H1 (cell line): ENCODE measurements at places on chromosomes 4 and X. TPM values are rescaled to one million over a fixed set of nuclear protein-coding genes. Genes with fewer than 3 reads are reported as not detected.

GRCh38 chr4:85720735-85721134, 245.8 kb downstream of the ARHGAP24 start:
- no peak for DNase-seq

GRCh38 chr4:8570201-8570600, 10.0 kb upstream of the GPR78 start:
- no peak for DNase-seq

Gene SH3TC1
- 0.29 TPM in 1 of 2 replicates, not detected in the other for total RNA-seq

- DNase-seq, result peak; percentile 54
Measured at GRCh38 chr4:175109933-175110332, 191.8 kb downstream of the ADAM29 start.

DNA sequence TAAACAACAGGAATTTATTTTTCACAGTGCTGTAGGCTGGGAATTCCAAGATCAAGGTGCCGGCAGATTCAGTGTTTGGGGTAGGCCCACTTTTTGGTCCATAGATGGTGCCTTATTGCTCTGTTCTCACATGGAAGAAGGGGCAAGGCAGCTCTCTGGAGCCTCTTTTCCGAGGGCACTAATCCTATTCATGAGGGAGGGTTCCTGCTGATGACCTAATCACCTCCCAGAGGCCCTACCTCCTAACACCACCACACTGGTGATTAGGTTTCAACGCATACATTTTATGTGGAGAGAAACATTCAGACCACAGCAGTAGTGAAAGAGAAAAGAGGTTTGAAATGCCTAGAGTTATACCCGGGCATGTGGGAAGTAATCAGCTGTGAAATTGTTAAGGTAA, 1.4 kb upstream of the POLA1 start:
- no peak for DNase-seq

DNA sequence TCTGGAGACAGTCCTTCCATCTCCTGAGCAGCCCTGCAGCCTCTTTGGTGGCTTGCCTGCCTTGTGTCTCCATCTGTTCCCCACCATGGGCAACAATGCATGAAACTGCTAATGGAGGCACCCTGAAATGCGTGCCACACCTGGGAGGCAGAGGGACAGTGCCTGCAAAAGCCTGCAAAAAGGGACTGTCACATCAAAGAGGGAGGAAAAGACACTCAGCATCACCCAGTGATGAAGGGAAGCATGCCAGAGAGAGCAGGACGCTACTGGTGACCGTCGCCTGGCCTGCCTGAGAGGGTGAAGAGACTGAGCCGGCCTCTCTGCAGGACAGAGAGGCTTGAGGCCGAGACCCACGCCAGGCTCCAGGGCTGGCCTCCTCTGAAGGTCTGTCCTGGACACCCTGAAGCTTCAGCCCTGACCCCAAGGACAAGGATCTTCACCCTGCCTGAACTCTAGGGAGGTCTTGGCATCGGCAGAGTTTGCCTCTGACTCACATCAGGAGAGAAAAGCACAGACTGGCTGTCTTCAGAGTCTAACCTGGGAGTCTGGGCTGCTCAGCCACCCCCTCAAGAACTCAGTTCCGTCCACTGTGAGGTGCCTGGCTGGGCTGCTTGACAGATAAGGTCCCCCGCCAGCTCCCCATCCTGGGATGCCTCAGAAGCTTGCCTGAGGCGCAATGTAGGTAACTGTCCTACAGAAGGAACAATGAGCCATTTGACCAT, 8.1 kb downstream of the ACSL1 start:
- no peak for DNase-seq

DNA sequence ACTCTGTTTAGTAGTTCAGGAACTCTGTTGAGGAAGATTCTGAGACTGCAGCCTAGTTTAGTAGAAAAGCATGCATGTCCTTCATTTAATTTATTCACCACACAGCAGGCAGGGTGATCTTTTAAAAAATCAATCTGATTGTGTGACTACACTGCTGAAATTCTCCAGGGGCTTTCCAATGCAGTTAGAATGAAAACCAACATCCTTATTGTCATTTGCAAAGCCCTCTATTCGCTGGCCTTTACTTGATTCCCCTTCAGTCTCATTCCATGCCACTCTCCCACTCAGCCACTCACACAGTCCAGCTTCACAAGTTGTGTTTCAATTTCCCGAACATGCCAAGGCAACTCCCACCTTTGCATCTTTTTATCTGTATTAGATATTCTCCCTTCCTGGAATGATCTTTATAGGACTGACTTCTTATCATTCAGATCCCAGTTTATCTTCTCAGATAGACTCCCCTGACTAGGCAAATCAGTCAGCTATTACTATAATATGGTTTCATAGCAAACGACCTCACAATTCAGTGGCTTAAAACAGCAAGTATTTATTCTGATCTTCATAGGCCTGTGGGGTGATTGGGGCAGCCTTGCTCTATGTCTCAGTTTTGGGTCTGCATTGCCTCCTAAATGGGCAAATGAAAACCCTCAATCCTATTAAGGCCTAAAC, 21.3 kb upstream of the FTHL17 start:
- no peak for DNase-seq

- DNase-seq, result no peak
Measured at GRCh38 chr4:121720109-121720508, 23.3 kb upstream of the ANXA5 start.

- no peak for DNase-seq
Measured at GRCh38 chr4:86443495-86443894, 83.6 kb upstream of the MAPK10 start.

- no peak for DNase-seq
Measured at GRCh38 chrX:110181459-110182137, 136.3 kb downstream of the AMMECR1 start.

DNA sequence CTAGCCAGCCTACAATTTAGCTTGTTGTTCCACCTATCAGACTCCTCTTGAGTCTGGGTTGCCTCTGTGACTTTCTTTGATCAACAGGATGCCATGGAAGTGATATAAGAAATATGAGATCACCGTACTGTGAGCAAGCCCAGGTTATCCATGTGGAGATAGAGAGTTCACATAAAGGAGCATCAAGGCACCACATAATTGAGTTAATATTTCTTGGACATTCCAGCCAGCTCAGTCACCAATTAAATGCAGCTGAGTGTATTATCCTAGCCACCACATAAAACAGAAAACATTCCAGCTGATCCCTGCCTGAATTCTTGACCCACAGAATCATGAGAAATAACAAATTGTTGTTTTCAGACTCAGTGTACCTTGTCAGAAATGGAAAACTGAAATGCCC, 253.6 kb downstream of the PPP1R2C start:
- no peak for DNase-seq

DNA sequence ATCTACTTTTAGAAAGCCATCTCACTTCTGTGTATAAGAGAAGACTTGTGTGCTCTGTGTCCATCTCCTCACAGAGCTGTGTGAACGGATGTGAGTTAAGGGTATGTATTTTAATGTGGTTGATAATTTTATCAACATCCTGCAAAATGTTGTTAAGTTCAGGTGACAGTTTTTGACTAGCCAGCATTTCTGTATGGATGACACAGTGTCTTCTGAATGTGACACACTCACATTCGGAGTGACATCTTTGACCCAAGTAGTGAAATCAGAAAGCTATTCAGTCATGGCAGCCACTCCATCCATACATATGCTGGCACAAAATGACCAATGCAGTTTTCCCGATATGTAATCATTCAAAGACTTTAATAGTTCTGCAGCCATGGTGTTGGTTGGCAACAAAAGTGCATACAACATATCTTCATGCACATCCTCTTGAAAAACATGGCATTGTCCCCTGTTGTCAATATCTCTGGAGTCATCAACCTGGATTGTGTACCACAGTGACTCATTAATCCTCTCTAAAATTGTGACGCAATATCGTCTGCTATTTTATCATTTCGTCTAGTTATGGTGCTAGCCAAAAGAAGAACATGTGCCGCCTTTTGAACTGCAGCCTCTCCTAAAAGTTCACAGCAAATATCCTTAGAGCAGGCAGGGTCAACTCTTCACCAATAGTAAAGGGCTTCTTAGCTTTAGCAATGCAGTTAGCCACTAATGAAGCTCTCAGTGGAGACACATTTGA, 6.8 kb upstream of the FGF2 start:
- no peak for DNase-seq

Gene PRKG2
- 1.2 and 1.5 TPM in 2 replicates for total RNA-seq

DNA sequence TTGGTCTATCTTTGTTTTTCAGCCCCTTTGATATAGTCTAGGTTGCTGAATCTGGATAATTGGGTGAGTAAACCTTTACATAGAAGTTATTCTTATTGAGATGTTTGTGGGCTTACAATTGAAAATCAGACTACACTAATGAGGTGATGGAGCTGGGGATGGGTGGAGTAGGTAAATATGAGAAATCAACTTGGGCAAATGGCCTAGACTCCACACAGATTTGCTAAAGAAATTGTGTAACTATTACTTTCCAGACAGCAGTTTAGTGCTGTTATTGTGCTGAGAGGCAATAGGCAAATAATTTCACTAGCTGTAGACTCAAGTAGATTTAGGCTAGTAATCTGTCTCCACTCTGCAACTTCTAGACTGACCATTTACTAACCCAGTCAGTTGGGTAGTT, 8.2 kb downstream of the DIAPH2 start:
- DNase-seq, result no peak

Gene CCDC158
- not detected in 2 replicates for total RNA-seq

- DNase-seq, result no peak
Measured at GRCh38 chrX:11287505-11287904, 5.7 kb upstream of the AMELX start.

Gene MAGEB1
- not detected in 2 replicates for total RNA-seq

- no peak for DNase-seq
Measured at GRCh38 chrX:34521563-34521962, 135.5 kb downstream of the TMEM47 start.

Gene GEMIN8
- 18.2 and 19.9 TPM in 2 replicates for total RNA-seq

GRCh38 chr4:100869276-100869675, 351.5 kb upstream of the EMCN start:
- DNase-seq, result no peak

- DNase-seq, result no peak
Measured at GRCh38 chrX:93322110-93322509, 351.3 kb downstream of the NAP1L3 start.

Gene CT47B1
- total RNA-seq, result not detected in 2 replicates

- DNase-seq, result no peak
Measured at GRCh38 chr4:95821867-95822266, 18.0 kb upstream of the PDHA2 start.

Gene DUSP21
- total RNA-seq, result not detected in 2 replicates

Gene DHRSX
- 29.1 and 35.1 TPM in 2 replicates for total RNA-seq

- no peak for DNase-seq
Measured at GRCh38 chr4:170014359-170015011, 11.7 kb downstream of the MFAP3L start.

Gene IL21
- total RNA-seq, result not detected in 2 replicates

Gene CNGA2
- not detected in 2 replicates for total RNA-seq

DNA sequence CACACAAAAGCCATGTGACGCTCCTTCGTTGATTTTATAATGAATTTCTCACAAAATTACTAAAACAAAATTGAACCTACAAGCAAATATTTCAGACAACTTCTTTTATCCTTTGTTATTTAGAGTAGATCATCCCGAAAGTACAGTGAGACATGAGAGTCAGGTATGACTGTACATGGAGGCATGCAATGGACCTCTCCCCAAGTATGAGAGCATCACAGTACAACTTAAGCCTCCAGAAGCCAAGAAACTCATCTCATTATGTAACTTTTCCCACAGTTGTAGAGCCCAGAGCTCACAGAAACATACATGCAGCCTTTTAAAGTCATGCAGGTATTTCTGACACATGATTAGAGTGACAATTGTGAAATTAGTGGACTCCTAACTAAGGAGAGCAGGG, 167.7 kb downstream of the PAPSS1 start:
- DNase-seq, result no peak

DNA sequence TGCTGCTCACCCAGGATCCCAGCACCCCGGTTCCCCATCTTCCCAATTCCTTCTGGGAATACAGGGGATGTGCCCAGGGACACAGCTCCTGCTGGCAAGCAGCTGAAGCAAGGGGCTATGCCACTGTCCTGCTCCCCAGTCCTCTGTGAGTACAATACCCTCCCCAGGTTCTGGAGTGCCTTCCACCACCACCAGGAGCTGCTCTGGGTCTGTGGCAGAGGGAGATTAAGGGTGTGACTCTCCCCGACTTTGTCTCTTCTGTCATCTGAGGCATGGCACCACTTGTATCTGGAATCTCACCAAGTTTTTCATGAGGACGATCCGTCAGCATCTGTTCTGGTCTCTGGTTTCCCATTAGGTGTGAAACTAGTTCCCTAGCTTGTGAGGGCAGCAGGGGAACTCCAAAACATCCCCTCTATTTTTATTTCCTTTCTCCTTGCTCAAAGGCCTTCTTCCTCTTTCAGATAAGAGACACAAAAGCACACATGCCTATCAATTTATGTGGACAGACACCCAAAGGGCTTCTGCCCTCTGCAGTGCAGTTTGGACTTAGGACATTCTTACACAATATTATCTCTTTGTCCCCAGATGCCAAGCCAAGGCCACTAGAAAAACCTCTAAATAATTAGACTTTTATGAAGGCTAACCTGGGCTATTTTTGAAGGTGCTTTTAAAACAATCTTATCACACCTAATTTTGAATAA, 26.8 kb downstream of the MGST2 start:
- no peak for DNase-seq

Gene EPGN
- total RNA-seq, result not detected in 2 replicates

DNA sequence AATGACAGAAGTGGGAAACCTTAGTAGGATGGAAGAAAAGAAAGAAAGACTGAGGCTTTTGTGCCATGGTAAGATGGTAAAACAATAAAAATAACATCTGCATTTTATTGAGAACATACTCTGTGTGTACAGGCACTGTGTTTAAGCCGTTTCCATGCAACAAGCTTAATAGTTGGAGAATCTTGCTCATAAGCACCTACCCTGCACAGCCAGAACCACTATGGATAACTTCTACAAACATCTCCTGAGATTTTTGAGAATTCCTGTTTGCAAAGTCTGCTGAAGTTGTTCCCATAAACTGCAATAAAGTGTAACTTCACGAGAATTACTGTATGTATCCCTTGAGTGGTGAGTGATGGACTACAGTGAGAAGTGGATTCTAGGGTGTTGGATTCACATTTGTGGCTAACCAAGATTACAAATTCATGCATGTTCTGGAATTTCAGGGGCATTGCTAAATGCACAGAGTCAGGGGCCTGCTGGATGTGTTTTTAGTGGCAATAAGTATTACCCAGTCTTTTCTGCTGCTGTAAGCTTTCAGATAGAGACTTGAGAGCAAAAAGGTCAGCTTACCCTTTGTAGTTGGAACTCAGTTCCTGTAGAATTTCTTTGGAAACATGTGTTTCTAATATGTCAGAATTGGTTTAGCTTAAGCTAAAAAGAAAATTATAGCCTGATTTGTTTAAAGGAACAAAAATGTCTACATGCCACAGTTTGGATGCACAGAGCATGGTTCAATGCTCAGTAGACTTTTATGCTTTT, 132.5 kb downstream of the AFF1 start:
- no peak for DNase-seq

GRCh38 chr4:43113196-43113595, 220.7 kb downstream of the GRXCR1 start:
- no peak for DNase-seq

DNA sequence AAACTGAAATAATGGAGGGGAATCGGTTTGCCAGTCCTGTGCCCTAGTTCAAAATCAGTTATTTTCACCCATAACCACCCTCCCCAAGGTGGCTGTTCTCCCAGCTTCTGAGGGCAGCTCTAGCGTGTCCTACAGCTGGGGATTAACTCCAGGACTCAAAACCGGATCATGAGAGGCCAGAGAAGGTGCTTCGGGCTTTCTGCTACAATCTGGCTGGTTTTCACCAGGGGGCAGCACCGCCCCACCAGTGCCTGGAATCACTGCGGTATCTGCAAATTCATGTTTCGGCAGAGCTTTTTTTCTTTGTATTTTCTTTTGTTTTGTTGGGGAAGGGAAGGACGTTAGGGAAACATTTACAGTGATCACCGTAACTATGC, 28.4 kb downstream of the PDHA1 start:
- peak; percentile 74 for DNase-seq

GRCh38 chr4:25694466-25694865, 38.8 kb downstream of the SLC34A2 start:
- DNase-seq, result no peak
